ENCODE measurements at places on chromosomes 11 and 22.

GRCh38 chr11:35982061-35982460 lies 38.2 kb downstream of the LDLRAD3 start:
- DNase-seq: no peak

GRCh38 chr11:61611309-61611708 lies 30.4 kb upstream of the SYT7 start:
- DNase-seq: no peak

DNA sequence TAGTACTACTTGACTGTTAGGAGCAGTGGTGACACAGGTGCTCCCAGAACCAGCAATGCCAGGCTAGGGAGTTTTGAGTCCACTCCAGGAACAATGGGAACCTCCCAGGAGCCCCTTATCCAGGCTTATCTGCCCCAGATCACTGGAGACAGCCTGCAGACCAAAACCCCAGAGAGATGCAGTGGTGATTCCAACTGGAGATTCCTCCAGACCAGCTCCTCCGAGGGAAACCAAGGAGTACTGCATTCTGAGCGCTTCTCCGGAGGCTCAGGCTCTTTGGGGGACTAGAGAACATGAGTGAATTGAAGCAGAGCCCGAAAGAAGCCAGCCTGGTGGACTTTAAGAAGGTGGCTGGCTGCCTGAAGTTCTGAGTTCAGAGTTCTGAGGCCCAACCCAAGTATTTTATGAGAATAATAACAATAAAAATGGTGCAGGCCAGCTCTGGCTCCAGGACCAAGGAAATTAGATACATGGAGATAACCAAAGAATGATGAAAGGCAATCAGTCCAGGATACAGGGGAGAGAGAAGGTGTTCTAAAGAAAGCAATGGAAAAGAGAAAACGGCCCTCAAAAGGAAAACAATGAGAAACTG lies 1.3 kb upstream of the TMEM25 start:
- DNase-seq: no peak

DNA sequence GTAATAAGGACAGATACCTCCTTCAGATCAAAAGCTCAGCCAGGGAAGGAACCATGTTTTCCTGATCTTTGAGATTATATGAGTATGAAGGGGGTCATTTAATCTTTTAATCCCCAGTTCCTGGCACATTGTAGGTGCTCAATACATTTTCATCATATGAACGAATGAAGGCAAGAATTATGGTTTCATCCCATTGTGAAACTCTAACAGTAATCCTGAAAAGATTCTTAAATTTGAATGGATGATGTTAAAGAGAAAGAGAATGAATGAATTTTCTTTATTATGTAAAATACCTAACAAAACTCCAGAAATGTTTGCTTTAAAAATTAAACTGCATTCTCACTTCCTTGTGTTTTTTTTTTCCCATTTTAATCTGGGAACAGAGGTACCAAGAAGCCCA lies 162.2 kb upstream of the MTMR2 start:
- no peak for DNase-seq

GRCh38 chr11:31915867-31916266 lies 104.7 kb upstream of the PAX6 start:
- DNase-seq: no peak

- no peak for DNase-seq
These were observed 149.7 kb downstream of the CTTN start for GRCh38 chr11:70547821-70548670.

GRCh38 chr11:1384199-1384970 lies 5.3 kb upstream of the BRSK2 start:
- no peak for DNase-seq

All from activated naive CD4-positive, alpha-beta T cell treated with anti-CD3 and anti-CD28 coated beads, Interleukin-2, amount 10 ng/mL, durations not matched to agents 7 days and 5 days (primary cell).